ENCODE measurements at places on chromosomes 6 and 20.

- no peak for DNase-seq
These were observed 134.6 kb upstream of the NEDD9 start for GRCh38 chr6:11366934-11367637.

GRCh38 chr6:13248053-13248452 lies 80.3 kb downstream of the TBC1D7 start:
- no peak for DNase-seq

DNA sequence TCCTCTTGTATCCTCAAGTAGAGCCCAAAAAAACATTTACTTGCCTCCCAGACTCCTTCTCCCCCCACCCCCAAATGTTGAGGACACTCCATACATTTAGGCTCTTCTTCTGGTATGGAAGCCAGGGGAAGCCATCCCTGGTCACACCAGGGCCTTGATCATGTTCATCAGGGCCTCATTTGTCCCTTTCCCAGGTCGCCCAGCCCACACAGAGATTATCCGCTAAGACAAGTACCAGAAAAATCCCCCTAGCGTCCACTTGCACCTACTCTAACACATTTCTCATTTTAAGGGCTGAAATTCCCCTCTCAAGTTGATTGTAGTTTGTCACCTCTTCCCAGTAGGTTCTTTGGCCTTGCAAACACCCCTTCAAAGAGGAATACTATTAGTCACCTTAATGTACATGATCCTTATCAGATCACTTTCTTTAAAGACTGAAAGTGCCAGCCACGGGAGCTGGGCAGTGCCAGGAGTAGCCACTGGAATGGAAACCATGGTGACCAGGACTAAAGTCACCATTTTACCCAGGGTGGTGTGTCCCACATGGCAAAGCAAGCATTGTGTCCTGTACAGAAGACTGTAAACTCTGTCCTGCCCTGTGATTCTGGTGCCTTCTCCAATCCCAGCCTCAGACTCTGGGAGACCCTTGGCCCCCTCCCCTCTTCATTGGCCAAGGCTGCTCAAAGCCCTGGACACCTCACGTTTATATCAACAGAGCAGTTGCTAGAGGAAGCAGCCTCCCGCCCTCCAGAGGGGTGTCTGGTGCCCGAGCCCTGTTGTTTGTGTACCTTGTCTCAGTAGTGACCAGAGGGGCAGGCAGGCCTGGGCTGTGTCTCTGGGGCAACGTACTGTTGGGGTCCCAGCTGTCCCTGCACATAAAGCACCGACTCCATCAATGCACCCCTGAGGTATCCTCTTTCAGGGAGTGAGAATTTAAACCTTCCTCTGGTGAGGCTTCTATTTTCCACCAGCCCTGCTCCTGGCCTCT lies 5.0 kb upstream of the APOBEC2 start:
- DNase-seq = no peak

DNA sequence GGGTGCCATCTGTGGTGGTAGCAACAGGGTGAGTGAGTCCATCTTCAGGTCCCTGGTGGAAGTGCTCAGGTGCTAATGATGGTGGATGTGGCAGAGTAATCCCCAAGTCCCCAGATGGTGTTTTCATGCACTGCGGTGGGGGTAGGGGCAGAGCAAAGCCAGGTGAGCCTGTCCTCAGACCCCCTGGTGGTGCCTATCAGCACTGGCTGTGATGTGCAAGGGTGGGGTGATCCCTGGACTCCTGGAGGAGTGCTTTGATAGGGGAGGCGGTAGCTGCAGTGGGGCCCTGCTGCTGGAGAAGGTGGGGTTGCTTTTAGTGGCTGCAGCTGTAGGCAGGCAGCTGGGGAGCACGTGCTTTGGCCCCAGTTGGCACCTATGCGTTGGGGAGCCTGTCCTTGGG lies 70.8 kb downstream of the CCDC170 start:
- DNase-seq = no peak

DNA sequence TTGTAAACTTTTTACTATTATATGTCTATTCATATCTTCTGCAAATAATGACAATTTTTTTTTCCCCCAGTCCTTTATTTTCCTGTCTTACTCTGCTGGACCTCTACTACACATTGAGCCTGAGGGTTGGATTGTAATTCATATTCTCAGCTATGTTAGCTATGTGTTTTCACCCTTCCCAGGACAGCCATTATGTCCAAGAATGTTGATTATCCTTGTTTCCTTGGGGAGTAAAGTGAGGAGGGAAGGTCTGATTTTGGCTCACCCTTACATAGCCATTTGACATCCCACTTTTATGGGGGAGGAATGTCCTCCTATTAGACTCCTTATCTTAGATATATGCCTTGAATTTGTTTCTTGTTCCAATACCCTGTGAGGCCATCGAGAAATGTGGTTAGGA lies 17.6 kb upstream of the TBC1D32 start:
- no peak for DNase-seq

DNA sequence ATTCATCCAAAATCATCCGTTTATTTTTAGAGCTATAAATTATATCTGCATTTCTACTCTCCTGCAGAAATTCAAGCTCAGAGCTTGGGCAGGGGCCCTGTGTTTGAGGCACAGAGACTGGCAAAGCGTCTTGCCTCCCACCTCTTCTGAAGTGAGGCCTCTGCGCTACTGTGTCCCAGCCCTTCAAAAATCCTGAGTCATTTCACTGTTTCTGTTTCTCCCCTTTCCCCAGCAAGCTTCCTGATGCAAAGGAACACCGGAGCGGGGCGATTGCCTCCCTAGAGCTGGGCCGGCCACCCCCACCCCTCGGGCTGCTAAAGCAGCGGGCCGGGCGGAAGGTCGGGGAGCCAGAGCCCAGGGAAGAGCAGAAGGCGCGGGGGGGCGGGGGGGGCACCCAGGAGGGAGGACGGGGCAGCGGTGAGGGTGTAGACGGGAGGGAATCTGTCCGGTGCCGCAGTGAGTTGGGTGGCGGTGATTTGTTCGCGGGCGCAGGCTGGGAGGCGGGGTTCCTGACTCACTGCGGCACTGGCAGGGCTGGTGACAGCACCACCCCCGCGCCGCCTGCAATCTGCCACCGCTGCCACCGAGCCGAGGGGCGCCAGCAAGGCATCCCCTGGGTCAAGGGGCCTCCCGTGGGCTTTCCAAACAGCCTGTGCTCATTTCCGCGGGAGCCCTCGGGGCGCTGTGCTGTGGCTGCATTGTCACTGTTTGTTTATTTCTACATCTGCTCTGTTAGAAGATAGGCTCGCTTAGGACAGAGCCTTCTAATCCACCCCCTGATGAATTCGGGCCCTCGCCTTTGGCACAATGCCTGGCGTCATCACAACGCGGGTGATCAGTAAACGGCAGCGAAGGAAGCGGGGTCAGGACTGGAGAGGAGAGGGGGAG lies 46.5 kb upstream of the SNAP25 start:
- peak; percentile 1 for DNase-seq

DNA sequence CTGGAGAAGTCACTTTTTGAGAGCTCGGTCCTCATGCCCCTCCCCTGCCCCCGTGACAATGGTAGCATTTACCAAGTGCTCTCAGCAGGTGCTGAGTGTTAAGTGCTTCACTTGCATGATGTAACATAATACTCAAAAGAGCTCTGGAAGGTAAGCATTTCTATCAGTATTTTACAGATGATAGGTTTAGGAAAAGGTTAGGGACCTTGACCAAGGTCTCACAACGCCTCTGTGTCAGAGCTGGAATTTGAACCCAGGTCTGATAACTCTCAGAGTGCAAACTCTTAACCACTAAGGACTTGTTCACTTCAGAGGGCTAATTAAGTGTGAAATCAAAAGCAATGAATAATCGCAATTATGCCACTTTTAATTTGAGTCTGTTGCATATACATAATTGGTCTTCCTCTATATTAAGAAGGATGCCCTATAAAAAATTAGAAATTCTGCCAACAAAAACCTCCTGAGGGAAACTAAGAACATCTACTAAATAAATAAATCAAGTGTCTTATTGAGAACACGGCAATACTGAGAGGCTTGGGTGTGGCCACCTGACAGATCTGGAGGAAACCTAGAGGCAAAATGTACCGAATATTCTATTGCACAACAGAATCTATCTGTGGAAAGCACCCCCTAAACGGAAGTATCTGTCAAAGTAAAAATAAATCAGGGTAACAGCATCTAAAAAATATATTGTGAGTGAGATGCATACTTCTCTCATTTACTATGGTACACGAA lies 109.8 kb downstream of the BACH2 start:
- peak; percentile 31 for DNase-seq

Data from CD4-positive, alpha-beta T cell treated with Interferon gamma for 1 hour (primary cell).